Stimulated activated CD8-positive, alpha-beta memory T cell treated with anti-CD3 and anti-CD28 coated beads, Interleukin-4, amount 100 ng/mL, for 4 hours (primary cell): ENCODE measurements at places on chromosomes 3 and 15.
A peak's percentile ranks its signal among the peaks of the same experiment; 100 is the strongest.

- peak; percentile 28 for DNase-seq
Measured at GRCh38 chr3:44554626-44555592, at the start of gene ZKSCAN7. TSS of gene ZKSCAN7 (plus strand) at chr3:44555193. CDS start at chr3:44557048, 1,855 bp downstream.

DNA sequence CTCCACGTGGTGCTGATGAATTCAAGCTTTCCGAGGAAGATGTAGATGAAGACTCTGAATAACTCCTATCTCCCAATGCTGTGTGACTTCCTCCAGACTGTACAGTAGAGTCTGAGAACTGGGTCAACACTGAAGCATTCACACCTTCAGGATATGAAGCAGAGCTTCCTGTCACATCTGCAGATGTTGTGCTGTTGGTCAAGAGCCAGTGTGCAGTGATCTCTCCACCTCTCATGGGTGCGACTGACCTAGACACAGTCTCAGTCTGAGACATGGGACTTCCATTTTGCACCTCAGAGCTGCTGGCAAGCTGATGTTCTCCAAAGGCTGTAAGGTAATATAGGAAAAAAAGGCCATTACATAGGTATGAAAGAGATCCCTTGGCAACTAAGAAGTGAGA is 36.5 kb downstream of the HEG1 start:
- DNase-seq: no peak

- DNase-seq: no peak
Measured at GRCh38 chr15:55494931-55495330, 13.1 kb downstream of the DNAAF4 start.

- no peak for DNase-seq
Measured at GRCh38 chr15:44636976-44637375, 26.5 kb downstream of the SPG11 start.

- DNase-seq: no peak
Measured at GRCh38 chr3:151553888-151554287, 93.0 kb upstream of the IGSF10 start.

GRCh38 chr3:29525254-29525881 is 244.5 kb downstream of the RBMS3 start:
- no peak for DNase-seq

GRCh38 chr15:52749258-52749657 is 40.9 kb downstream of the ONECUT1 start:
- no peak for DNase-seq

- peak; percentile 70 for DNase-seq
Measured at GRCh38 chr15:52179278-52180195, 11.7 kb downstream of the GNB5 start.

DNA sequence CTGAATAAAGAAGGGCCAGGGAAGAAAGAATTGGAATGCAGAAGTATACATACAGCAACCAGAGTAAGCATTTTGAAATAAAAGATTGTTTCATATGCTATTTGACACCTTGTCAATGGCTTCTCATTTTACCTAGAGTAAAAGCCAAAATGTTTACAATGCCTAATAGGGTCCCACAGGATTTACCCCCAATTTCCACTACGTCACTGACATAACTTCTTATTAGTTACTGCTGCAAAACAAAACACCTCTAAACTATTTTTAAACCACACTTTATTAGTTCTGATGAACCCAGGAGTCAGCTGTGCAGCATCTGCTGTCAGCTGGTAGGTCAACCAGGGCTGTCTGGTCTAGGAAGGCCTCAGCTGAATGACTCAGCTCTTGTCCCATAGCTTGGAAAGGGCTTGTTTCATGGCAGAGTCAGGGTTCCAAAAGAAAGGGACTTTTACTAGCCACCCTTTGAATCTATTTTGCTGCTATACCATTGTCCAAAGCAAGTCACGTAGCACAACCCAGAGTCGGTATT is 945.1 kb downstream of the EPHA3 start:
- no peak for DNase-seq

DNA sequence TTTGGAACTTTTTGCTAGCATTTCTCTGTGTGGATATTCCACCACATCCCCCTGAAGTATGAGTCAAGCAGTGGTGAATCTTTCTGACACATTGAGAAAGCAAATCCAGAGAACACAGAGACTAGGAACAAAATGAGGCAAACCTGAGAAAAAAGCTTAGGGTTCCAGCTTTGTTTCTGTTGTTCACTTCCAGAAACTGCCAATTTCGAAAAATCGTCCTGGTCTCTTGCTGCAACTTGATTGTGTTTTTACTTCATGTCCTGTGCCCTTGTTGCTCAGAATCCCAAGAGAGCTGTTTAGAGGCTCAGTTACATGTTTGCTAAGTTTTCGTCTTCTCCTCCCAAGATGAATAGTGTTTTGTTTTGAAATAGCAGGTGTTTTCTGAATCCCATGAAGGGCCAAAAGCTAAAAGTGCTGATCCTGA is 13.7 kb downstream of the MAP2K1 start:
- no peak for DNase-seq

GRCh38 chr3:76570436-76571057 is 469.4 kb upstream of the ROBO2 start:
- DNase-seq: no peak

DNA sequence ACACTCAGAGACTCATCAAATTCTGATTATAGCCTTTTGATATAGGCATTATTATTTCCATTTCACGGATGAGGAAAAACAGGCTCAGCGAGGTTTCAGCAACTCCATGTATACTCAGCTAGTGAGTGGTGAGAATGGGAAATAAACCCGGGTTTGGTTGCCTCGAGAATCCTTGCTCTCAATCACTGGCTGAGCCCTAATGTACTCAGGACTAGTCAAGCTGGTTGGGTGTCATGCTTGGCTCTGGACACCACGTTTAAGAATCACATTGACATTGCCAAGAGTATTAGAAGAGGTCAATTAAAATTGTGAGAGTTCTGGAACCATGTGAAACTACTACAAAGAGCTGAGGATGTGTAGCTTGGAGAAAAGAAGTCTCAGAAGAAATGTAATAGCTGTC is 444.5 kb downstream of the MFSD1 start:
- no peak for DNase-seq

- no peak for DNase-seq
Measured at GRCh38 chr15:83833569-83833968, 179.6 kb downstream of the ADAMTSL3 start.

DNA sequence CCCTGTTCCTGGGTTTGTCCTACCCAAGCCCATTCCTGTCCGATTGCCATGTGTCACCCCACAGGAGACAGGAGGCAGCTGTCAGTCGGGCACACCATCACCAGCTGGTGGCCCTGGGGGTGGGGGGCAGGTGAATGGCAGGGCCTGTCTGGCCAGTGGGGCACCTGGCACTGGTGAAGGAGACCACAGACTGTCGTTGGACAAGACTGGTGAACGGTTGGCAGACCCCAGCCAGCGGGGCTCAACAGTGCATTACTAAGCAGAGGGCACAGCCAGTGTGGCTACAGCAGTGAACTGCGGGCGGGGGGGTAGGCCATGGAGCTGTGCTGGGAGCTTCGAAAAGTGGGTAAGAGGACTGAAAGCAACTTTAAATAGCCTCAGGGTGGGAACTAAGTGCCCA is 2.1 kb downstream of the SEMA7A start:
- DNase-seq: no peak

DNA sequence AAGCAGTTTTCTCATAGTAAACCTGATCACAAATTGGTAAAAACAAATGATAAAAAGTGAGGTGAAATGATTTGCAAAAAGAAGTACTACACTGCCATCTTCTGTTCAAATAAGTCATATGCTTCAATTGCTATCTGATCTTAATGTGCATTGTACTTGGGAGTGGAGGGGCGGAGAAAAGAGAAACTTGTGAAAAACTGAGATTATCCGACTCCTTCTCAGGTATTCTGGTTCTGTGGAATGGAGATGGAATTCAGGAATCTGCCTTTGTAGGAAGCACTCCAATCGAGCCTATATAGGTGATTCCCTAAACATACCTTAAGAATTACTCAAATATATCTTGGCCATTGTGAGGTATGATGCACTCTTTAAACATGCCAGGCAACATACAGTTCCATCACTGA is 180.6 kb downstream of the CHL1 start:
- DNase-seq: no peak

GRCh38 chr15:39176030-39176429 is 404.8 kb upstream of the THBS1 start:
- DNase-seq: no peak

DNA sequence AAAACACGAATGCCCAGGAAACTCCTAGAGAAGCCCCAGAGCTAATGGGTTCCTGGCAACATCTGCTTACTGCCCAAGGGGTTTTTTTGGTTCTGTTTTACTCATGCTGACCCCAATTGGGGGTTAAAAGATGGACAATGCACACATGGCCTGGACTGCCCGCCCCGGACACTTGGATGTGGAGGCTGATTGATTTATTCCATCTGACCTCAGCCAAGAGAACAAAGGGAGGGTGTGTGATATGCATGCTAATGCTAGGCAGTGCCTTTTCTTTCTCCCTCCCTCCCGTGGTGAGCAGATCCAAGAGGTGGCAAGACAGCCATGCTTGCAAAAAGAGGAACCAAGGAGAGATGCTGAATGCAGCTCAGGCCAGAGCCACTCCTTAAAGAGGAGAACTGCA is 3.3 kb upstream of the LRTM1 start:
- no peak for DNase-seq

DNA sequence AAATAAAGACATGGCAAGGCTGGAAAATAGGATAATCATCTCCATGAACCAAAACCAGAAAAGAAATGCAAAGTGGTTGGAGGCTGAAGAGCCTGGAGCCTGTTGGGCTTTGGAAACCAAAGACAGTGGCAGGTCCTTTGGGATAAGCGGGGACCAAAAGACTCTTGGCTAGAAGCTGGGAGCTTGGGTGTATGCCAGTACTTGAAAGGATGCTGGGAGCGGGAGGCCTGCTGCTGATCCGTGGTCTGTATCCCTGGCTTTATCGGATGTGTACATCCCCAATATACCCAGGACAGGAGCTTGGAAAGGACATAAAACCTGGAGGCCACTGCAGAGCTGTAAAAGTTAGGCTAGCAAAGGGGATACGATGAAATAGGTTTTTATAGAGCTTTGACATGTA is 1.3 kb upstream of the CHRNB4 start:
- DNase-seq: no peak

- DNase-seq: no peak
Measured at GRCh38 chr3:37308247-37308646, 133.9 kb upstream of the LRRFIP2 start.

DNA sequence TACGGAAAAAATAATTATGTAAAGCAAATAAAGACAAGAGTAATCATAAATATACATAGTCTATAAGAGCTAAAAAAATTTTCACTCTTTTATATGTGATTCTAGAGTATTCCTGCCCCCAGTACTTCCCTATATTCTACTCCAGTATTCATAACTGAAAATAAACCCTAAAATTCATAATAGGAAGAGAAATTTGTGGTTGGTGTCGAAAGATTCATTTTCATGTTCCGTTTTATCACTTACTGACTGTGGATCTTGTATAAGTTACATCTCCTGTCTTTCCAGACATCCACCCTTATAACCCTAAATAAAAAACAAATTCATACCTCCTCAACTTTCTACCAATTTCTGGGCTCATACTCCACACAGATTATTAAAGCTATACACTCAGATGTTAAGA is 16.0 kb upstream of the MBNL1 start:
- no peak for DNase-seq

- DNase-seq: no peak
Measured at GRCh38 chr15:81280696-81281455, 43.1 kb downstream of the STARD5 start.

GRCh38 chr3:156433138-156433537 is 121.8 kb downstream of the SSR3 start:
- no peak for DNase-seq

DNA sequence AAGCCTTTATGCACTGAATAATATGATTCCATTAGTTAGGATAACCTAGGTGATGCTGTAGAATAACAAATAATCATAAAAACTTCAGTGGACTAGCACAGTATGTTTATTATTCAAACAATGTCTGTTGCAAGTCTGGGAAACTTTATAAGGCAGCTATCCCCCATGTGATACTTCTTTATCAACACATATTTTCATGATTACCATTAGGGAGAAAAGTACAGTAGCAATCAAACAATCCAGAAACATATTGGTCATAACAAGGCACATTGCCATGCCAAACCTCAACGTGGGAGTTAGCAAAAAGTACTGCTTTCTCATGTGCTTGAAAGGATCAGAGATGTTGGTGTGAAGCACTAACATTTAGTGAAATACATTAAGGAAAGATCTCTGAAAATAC is 35.5 kb downstream of the EOMES start:
- no peak for DNase-seq

- DNase-seq: no peak
Measured at GRCh38 chr3:31696815-31697548, 164.3 kb downstream of the STT3B start.

DNA sequence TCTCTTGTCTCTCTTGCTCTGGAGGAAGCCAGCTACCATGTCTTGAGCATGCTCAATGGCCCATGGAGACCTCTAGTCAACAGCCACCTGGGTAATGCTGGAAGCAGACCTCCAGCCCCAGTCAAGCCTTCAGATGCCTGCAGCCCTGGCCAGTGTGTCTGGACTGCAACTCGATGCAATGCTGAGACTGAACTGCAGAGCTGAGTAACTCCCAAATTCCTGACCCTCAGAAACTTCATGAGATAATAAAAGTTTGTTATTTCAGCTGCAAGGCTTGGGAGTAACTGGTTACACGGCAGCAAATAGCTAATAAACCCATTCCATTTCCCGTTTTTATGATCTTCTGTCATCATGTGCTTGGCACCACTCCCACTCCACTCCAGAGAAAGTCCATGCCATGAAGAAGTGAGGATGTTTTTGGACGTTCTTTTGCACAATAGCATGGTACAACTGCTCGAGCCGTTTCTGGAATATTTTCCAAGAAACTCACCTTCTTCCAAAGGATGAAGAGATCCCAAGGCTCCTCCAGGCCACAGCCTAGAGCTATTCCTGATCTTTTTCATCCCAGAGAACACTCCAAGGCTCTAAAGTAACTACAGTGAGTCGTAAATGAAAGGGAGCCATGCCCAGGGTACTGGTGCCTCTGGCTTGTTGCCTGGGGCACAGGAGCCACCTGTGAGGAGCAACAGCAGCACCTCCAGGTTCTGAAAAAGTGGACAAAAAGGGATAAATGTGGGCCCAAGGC is 72.0 kb upstream of the KLF13 start:
- DNase-seq: no peak

GRCh38 chr3:194470615-194471014 is 16.2 kb downstream of the ATP13A3 start:
- DNase-seq: no peak

DNA sequence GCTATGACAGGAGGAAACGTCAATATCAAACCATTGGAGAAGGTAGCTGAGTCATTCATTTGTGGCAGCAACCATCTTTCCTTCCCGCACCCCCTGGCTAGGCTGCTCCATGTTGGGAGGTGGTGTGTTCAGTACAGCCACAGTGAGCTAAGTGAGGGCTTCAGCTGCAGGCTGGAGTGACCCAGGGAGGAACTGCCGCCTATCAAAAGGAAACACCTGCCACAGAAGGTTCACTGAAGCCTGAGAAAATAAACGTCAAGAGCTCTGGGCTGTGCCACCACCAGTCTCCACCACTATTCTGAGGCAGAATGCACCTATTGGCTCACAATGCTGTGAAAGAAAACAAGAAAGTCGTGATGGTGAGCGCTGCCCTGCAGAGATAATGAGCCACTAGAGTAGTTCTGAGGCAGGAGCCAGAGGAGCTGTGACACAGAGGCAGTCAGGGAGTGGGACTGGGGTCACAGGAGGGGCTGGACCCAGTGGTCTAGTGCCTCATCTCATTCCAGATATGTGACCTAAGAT is 34.8 kb upstream of the CD47 start:
- peak; percentile 26 for DNase-seq

GRCh38 chr15:94840794-94841783 is 609.7 kb downstream of the MCTP2 start:
- DNase-seq: no peak

GRCh38 chr15:87792250-87793040 is 464.1 kb downstream of the NTRK3 start:
- DNase-seq: no peak
